ENCODE measurements at places on chromosomes 11 and 22.

- H3K36me3 ChIP-seq = no peaks in the 10 kb centered on the region
- H3K4me1 ChIP-seq = no peaks in the 10 kb centered on the region
- no peak overlapping the region for H3K27ac ChIP-seq
Measured at GRCh38 chr11:103608566-103608965, 427.9 kb upstream of the DDI1 start.

- no peak overlapping the region for H3K4me3 ChIP-seq
- no peak for DNase-seq
- H3K27ac ChIP-seq = no peak overlapping the region
Measured at GRCh38 chr11:105168457-105168856, 28.9 kb upstream of the CARD18 start.

DNA sequence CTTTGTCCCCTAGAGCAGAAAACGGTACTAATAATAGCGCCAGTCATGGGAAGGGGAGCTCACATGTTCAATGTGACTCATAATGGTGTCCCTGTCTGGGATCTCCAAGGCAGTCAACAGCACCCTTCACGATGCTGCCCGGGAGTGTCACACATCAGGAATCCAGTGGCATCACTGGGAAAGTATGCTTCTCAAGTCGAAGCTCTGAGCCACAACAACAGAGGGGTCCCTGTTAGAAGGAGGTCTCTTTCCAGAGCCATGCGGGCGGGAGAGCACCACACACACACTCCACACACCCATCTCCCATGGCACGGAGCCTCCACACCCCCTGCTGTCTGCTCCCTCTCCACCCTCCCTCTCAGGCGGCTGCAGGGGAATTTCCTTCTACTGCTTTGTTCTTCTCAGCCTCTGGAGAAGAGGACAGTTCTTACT lies 119.7 kb downstream of the ETS1 start:
- H3K27ac ChIP-seq = peak overlapping the region; percentile 89
- peaks cover 29% of the 10 kb centered on the region for H3K4me1 ChIP-seq
- peaks cover 4% of the 10 kb centered on the region for H3K36me3 ChIP-seq
- peak overlapping the region; percentile 5 for H3K4me3 ChIP-seq
- peak; percentile 21 for DNase-seq
- peaks cover 6% of the 10 kb centered on the region for H3K27me3 ChIP-seq

- H3K27me3 ChIP-seq = no peaks in the 10 kb centered on the region
- H3K4me1 ChIP-seq = no peaks in the 10 kb centered on the region
- H3K27ac ChIP-seq = no peak overlapping the region
- no peaks in the 10 kb centered on the region for H3K36me3 ChIP-seq
Measured at GRCh38 chr11:69317401-69318092, 23.6 kb downstream of the MYEOV start.

GRCh38 chr22:23517804-23518375 lies 62.2 kb downstream of the IGLL1 start:
- H3K36me3 ChIP-seq = no peaks in the 10 kb centered on the region
- H3K27ac ChIP-seq = peak overlapping the region; percentile 47
- DNase-seq = no peak
- no peaks in the 10 kb centered on the region for H3K27me3 ChIP-seq

GRCh38 chr11:64897381-64898075 lies 19.1 kb upstream of the EHD1 start:
- no peak overlapping the region for H3K27ac ChIP-seq
- peaks cover 5% of the 10 kb centered on the region for H3K4me1 ChIP-seq
- no peaks in the 10 kb centered on the region for H3K36me3 ChIP-seq
- DNase-seq = no peak
- H3K4me3 ChIP-seq = no peak overlapping the region

GRCh38 chr22:25318081-25318823 lies 98.8 kb downstream of the CRYBB2 start:
- H3K4me1 ChIP-seq = no peaks in the 10 kb centered on the region
- H3K27ac ChIP-seq = no peak overlapping the region
- H3K36me3 ChIP-seq = no peaks in the 10 kb centered on the region
- no peak for DNase-seq

DNA sequence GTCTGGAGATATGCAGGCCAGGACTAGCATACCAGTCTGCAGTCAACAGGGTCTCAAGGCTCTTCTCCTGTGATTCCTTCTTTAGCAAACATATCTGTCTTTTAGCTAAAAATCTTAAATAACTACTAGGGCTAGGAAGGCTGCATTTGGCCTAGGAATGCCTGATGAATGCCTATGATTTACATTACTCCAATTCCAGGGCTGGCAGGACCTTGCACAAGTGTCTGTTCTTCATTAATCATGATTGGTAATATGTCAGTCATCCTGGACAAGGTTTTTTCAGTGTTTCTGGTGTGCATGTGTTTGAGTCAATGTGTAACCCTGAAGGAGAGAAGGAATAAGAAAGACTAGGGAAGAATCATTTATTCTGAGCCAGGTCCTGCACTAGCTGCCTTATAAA lies 280.5 kb upstream of the NARS2 start:
- no peak for DNase-seq
- H3K36me3 ChIP-seq = peaks cover 3% of the 10 kb centered on the region
- no peak overlapping the region for H3K27ac ChIP-seq
- no peaks in the 10 kb centered on the region for H3K27me3 ChIP-seq
